Bronchial epithelial cell (primary cell): ENCODE measurements at places on chromosomes 3 and 15. TPM values are rescaled to one million over a fixed set of nuclear protein-coding genes. Genes with fewer than 3 reads are reported as not detected.

DNA sequence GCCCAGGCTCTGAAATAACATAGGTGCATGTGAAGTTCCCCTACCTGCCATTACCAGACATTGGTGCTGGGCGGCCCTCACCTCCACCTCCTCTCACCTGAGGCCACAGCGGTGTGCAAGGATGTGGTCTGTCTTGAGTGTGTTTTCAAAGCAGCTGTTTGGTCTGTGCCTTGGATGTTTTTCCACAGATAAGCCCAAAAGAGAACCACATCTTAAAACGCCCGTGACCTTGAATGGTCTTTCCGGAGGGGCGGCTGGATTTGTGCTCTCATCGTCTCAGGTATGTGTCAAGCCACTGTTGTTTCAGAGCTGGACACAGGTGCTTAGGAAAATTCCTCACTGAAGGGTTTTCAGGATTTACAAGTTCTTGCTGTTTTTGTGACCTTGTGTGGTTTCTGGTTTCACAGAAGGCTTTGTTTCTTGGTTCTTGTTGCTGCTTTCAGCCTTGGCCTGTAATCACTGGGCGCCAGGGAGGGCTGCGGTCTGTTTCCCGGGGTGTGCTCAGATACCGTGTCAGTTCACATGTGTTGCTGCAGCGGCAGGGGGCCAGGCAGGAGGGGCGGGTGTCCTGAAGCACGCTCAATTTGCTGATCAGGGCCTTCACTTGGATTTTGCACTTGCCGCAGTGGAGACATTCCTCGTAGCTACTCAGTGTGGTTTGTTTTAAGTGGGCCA is 128.4 kb downstream of the IGF1R start:
- DNase-seq, result no peak

DNA sequence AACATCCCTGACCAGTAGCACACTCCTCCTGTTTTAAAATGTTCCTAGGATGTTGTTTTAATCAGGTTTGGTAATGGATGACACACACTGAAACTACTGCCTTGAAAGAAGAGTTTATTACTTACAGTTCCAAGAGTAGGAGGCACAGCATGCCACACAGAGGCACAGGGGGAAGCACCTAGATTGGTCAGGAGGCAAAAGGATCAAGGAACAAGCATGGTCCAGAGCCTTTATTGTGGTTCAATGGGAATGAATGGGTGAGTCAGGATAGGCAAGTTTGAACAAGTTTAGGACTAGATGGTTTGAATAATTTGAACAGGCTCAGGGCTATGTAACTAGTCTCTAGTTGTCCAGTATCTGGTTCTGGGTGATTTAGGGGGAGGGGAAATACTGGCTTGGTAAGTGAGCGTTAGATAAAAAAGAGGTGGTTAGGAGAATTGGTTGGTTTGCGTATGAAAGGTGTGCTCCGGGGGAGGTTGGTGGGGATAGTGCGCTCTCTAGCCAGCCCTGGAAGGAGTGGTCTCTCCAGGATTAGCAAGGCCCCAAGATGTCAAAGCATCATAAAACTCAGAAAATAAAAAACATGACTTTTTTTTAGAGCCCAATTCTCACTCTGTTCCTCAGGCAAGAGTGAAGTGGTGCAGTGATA is 35.1 kb downstream of the TMOD3 start:
- peak; percentile 100 for DNase-seq

DNA sequence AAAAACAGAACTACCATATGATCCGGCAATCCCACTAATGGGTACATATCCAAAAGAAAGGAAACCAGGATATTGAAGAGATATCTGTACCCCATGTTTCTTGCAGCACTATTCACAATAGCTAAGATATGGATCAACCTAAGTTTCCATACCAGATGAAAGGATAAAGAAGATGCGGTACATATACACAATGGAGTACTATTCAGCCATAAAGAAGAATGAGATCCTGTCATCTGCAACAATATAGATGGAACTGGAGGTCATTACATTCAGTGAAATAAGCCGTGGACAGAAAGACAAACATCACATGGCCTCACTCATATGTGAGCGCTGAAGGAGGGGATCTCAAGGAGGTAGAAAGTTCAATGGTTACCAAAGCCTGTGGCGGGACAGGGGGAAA is 3.0 kb downstream of the SLC41A3 start:
- no peak for DNase-seq

GRCh38 chr3:62293051-62293780 is 80.1 kb downstream of the FEZF2 start:
- no peak for DNase-seq

DNA sequence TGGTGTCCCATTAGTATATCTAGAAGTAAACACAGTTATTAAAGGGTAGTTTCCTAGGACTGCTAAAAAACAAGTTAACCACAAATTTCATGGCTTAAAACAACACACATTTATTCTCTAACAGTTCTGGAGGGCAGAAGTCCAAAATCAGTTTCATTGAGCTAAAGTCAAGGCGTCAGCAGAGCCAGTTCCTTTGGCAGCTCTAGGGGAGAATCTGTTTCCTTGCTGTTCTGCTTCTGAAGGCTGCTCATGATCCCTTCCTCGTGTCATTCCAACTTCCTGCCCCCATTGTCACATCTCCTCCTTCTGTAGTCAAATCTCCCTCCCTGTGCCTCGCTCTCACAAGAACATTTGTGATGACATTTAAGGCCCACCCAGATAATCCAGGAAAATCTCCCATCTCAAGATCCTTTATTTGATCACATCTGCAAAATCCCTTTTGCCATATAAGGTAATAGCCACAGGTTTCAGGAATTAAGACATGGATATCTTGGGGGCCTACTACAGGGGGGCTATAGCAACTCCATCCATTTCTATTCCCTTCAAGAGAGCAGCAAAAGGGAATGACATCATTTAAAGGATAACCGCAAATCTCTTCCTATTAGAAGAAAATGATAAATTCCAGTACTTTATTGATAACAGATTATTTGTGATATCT is 50.1 kb downstream of the GPR176 start:
- DNase-seq, result no peak

DNA sequence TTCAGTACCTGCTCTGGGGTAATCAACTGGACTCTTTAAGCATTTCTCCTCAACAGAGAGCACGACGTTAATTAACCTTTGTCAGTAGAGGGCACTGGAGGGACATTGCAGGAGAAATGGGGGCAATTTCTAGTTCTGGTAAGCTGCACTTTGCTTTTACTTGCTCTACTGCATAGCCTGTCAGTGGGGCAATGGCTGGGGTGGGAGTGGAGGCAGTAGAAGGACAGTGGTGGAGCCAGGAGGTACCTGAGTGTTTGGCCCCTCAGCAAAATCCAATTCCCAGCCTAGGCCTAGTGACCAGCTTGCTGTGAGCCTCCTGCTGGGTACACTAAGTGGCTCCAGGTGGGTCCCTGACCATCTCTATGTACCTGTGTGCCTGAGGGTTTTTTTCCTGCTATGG is 18.3 kb upstream of the MED12L start:
- peak; percentile 10 for DNase-seq

GRCh38 chr3:21955406-21955805 is 204.4 kb upstream of the ZNF385D start:
- no peak for DNase-seq

DNA sequence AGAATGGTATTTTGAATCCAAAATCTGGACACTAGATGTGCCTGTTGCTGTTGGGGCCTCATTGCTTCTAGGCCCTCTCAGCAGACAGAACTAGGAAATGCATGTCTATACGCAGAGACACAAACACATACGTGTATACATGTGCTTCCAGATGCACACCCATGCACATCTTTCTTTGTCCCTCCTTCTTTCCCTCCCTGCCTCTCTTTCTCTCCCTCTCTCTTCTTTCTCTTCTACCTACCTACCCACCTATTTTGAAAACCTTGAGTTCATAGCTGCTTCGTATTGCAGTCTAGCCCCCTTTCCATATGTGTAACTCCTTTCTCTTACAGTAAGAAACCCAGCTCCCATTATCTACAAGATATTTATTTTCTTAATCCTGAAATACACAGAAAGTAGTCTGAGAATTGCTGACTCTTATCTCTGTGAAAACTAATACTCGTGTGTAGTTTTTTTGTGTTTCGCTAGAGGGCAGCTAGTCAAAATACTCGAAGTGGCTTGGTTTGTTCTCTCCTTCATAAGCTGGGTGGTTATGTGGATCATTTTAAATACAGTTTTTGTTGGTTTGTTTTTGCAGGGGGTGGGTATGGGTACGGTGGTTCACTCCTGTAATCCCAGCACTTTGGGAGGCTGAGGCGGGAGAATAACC is 18.5 kb downstream of the RPL32 start:
- peak; percentile 57 for DNase-seq

DNA sequence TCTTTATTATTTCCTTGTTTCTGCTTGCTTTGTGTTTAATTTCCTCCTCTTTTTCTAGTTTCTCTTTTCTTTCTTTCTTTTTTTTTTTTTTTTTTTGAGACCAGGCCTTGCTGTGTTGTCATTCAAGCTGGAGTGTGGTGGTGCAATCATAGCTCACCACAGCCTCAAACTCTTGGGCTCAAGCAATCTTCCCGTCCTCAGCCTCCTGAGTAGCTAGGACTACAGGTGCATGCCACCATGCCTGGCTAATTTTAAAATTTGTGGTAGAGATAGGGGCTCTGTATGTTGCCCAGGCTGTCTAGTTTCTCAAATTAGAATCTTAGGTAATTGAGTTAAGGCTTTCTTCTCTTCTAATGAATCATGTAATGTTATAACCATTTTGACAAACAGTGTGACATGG is 22.4 kb downstream of the SLMAP start:
- DNase-seq, result no peak

DNA sequence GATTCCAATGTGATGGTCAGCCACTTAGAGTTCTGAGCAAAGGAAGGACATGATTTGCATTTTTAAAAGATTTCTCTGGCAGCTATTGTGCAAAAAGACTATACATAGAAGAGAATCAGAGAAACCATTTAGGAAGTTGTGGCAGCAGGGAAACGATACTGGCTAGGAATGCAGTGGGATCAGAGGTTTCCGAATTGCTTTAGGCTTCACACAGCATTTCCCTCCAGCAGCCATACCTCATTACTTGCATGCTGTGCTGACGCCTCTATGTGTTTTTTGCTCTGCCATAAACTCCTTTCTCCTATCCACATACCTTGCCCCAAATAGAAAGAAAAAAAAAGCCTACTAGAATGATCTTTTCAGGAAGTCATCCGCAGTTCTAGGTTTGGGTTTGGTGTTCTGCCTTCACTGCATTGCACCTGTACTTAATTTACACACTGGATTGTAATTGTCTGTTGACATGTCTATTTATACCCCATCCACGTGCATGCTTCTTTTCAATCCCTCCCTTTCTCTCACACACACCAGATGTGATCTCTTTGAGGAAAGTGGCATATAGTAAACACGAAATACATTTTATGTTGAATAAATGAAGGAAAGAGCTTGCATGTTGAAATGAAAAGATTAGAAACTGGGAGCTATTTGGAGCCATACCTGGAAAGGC is 860.3 kb upstream of the SEMA6D start:
- no peak for DNase-seq

- DNase-seq, result no peak
These were observed 262.0 kb downstream of the SHOX2 start for GRCh38 chr3:157844216-157844615.

DNA sequence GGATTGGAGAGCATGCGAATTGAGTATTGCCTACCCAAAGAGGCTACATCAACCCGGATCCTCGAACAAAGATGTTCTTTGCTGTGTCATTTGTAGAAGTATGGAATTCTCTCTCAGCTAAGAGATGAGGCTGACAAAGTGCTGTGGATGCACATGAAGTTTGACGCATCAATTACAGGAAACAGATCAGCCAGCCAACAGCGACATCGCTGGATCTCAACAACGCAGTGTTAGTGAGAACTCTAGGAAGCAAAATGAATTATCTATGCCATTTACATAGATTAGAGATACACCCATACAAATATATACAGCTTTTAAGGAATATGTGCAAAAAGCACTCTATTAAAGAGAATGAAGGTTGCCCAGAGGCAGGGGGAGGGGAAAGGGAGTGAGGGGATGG is 160.6 kb upstream of the RGMA start:
- DNase-seq, result no peak

GRCh38 chr3:62238003-62238402 is 135.3 kb downstream of the FEZF2 start:
- no peak for DNase-seq

GRCh38 chr3:52872245-52872644 is 25.1 kb downstream of the STIMATE start:
- DNase-seq, result no peak

DNA sequence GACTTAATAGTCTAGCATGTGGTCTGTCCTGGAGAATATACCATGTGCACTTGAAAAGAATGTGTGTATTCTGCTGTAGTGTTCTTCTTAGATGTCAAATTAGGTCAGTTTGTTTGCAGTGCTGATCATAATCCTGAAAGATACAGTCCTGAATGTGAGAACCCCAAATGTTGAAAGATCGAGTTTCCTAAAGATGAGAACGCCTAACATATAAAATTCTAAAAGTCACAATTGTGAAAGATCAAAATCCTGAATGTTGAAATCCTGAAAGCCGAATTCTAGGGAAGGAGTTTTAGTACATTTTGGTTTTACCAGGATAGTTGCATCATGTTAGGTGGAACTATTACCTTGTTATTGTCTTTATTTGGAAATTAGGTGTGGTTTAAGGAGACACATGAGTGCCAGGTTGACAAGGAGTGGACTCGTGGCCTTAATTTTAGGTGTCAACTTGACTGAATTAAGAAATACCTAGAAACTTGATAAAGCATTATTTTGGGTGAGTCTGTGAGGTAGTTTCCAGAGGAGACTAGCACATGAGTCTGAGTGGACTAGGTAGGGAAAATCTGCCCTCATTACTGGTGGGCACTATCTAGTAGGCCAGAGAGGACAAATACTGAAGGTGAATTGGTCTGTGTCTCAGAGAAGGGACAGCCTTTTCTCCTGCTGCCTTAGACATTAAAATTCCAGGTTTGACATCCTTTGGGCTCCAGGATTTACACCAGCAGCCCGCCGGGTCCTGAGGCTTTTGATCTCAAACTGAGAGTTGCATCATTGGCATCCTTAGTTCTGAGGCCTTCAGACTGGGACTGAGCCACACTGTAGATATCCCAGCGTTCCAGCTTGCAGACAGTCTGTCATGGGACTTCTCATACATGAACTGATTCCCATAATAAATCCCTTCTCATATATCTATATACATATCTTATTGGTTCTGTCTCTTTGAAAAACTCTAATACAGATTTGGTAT is 77.1 kb downstream of the LRRC28 start:
- DNase-seq, result no peak

DNA sequence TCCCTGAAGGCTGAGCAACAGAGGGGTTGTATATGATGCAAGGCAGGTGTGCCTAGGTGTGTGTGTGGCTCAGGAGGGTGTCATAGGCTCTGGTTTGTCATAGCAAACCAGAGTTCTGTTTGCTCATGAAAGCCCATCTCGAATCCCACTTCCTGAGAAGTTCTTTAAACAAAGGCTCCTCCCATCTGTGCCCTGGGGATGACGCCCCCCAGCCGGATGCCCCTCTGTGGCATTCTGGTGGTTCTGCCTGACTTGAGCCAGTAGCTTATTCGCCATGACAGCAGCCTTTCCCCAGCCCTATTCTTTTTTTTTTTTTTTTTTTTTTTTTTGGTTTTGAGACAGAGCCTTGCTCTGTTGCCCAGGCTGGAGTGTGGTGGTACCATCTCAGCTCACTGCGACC is 45.4 kb downstream of the PDIA5 start:
- DNase-seq, result no peak

- DNase-seq, result no peak
These were observed 202.6 kb downstream of the UACA start for GRCh38 chr15:70560617-70561328.

ZNF502 gene
- 4.4 and 5.8 TPM in 2 replicates for total RNA-seq

P2RY13 gene
- not detected in 2 replicates for total RNA-seq

SAMMSON gene
- total RNA-seq, result not detected in 2 replicates

ZNF106 gene
- total RNA-seq, result 33.3 and 34.5 TPM in 2 replicates

GMPPB gene
- total RNA-seq, result 28.4 and 57.7 TPM in 2 replicates

ZIC1 gene
- not detected in 2 replicates for total RNA-seq

MOBP gene
- not detected in 2 replicates for total RNA-seq

GPR160 gene
- total RNA-seq, result 1.3 and 2.0 TPM in 2 replicates

GABRR3 gene
- total RNA-seq, result not detected in 2 replicates

PRTG gene
- total RNA-seq, result under 0.01 TPM in 1 of 2 replicates, not detected in the other

SRP14 gene
- 95.8 and 176 TPM in 2 replicates for total RNA-seq

MAP1A gene
- total RNA-seq, result 0.13 and 0.26 TPM in 2 replicates
